ENCODE measurements at places on chromosomes 2 and 18.

DNA sequence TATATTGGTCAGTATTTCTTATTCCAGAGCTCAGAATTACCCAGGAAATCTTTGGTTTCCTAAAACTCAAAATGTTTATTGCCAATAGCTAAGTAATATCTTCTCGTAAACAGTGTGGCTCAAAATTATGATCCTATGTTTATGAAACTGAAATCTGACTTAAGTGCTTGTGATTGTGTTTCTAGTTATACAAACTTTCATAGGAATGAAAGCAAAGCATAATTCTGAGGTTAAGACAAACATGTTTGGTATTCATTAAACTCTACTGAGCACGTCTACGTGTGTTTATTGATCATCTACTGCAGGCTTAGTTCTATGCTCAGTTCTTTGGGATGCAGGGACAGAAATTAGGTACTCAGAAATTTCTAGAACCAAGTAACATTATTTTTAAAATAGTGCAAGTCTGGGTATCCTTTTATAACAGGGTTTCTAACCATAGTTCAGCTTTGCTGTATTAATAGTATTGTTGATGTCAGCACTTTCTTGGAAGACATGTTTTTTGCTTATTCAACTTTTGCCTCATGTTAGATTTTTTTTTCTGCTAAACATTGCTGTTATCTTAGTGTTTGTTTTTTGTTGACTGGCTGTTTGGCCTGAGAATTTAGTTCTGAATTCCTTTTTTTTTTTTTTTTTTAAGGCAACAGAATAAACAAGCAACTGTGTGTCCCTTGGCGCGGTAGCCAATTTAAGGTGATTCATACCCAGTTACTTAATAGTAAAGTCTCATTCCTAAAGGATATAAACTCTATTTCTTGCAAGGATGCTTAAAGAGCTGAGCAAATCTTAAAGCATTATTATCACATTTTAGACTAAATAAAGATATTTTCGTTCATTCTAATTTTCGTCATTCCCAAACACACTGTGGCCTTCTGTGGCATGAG, 31.3 kb downstream of the PTPRM start:
- DNase-seq: no peak

GRCh38 chr2:10317646-10318045, 14.9 kb downstream of the HPCAL1 start:
- no peak for DNase-seq

DNA sequence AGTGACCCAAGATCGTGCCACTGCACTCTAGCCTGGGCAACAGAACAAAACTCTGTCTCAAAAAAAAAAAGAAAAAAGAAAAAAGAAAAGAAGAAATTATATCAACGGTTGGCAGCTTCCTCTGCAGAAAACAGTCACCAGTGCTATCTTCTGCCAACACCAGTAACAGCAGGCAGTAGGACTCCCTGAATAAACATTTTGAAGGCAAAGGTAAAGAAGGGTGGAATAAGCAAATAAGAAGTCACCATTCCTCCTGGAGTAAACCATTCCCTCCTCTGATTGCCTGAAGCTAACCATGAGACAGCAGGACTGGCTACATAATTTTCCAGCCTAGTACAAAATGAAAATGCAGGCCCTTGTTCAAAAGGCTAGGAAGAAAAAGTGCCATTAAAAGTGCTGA, 9.0 kb upstream of the RNF103 start:
- no peak for DNase-seq

- DNase-seq: peak; percentile 88
These were observed 4.5 kb upstream of the OSR1 start for GRCh38 chr2:19362755-19363473.

- no peak for DNase-seq
These were observed 110.5 kb downstream of the TSN start for GRCh38 chr2:121865914-121866313.

- no peak for DNase-seq
These were observed 116.4 kb upstream of the SMAD2 start for GRCh38 chr18:48046843-48047242.

DNA sequence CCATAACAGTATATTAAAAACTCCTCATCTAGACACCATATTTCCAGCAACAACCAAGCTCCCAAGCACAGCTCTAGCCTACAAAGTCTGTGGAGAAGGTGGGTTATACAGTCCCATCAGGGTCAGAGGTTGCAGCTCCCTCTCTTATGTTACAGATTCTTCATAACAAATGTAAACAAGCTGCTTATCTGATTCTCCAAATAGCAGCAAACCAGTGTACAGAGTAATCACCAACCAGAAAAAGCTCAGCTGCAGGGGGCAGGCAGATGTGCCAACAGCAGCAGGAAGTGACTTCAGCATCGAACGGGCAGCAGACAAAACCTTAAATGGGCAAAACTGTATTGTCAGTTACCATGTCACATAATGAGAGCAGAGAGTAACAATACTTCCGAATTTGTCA, 52.9 kb upstream of the NABP1 start:
- no peak for DNase-seq

DNA sequence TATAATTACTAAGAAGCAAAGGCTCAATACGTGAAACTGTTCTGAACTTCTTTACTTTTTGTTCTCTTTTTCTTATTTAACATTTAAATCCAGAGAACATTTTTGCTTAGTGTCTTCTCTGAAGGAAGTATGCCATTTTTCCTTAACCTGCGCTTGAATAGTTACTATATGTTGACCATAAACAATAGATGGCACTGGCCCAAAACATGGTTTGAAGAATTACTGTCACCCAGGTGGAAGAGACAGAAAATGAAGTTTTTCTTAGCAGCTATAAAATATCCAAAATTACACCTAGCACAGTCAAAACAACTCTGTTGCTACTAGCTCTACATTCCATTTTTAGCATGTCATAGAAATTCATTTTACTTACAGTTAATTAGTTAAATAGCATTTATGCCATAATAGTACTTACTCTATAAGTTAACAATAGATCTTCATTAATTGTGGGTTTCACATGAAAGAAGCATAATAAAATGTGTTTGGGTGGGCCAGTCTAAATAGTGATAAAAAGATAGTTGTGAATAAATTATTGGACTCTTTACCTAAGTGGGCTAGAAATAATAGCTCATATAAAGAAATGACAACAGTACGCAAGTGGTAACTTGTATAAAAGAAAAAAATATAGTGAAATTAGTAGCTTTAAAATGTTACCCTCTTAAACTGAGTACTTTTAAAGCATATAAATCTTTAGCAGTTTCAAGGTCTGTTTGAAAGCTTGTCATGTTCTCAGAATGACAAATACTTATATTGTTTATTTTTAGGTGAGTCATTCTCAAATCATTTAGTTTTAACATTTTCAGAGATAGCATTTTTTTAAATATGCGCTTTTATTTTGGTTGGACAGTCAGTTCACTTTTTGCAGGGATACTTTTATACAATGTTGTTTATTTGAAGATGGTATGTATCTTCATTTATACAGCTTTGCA, 3.7 kb downstream of the ETAA1 start:
- DNase-seq: no peak

DNA sequence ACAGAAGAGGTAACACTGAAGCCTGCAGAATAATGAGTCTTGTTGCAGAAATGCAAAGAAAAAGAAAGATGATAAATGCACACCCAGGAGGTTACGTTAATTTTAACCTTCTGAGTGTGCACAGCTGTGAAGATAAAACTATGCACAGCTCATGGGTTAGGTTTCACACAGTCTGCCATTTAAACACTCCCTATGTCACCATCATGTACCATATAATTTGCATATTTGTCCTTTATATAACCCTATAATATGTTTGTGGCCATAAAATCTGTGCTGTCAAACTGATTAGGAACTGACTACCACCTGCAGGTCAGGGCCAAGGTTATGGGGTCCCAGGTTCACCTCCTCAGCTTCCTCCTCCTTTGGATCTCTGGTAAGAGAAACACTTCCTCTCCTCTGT, 205.5 kb downstream of the RPIA start:
- no peak for DNase-seq

DNA sequence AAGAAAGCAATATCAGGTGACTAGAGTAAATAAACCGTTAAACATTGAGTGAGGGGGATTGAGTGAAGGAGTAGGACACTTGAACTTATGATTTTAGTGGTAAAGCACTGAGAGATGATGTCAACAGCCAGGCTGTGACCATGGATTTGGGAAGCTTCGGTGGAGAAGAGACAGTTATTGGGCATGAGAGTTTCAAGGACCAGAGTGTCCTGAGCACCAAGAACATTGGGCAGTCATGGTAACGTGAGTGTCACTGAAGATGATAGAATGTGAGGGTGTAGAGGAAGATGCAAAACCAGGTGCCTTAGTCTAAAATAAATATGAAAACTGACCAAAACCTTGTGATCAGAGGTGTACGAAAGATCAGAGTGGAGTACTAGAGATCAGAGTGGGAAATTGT, 248.1 kb downstream of the ASXL3 start:
- DNase-seq: no peak

- no peak for DNase-seq
These were observed 73.0 kb upstream of the NOSTRIN start for GRCh38 chr2:168729455-168729854.

- DNase-seq: no peak
These were observed 29.6 kb upstream of the SLC30A6 start for GRCh38 chr2:32136097-32136496.

DNA sequence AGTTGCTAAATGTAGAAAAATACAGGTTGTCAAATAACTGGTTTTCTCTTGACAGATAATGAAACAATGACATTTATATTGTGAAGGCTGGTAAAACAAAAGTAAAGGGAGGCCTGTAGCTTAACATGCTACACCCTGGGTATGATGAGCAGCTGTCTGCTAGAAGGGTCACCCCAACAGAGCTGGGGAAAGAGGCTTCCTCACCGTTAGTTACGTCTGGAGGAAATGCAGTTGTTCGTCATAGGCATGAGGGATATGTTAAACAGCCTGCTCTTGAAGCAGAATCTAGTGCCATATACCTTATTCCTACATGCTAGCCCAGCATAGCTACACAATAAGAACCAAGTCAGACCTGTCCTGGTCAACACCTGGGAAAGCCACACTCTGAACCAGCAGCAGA, 49.9 kb downstream of the LPIN2 start:
- no peak for DNase-seq

- DNase-seq: no peak
These were observed 112.1 kb upstream of the FHL2 start for GRCh38 chr2:105510761-105511528.

DNA sequence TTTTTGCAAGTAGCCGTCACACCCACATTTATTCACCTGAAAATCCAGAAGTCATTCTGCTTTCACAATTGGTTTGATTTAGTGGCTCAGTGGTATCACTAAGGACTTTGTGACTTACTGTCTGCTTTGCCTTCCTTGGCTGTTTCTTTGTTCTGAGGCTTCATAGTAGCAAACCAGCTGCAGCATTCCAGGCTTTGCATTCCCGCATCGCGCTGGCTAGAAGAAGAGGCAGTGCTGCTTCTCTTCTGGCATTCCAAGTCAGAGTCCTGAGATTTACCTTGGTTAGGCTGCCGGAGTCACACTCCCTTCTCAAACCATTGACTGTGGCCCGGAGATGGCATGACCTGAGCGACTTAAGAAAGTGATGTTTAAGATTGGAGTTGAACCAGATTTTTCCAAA, 35.1 kb downstream of the MYO1B start:
- no peak for DNase-seq

GRCh38 chr2:224941960-224942359, 100.3 kb downstream of the DOCK10 start:
- DNase-seq: no peak

DNA sequence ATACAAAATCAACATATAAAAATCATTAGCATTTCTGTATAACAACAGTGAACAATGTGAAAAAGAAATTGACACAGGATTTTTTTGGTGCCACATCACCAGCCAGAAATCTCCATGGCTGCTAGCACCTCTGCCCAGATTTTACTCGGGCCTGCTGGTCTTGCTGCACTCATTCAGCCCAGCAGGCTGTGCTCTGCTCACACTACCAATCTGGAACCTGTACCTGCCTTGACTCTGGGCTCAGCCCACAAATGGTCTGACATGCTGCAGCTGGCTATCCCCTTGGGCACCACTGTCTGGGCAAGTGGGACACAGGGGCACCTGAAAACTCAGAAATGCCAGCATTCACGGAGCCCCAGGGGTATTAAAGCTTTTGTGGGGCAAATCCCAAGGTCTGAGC, 392.5 kb upstream of the NRXN1 start:
- DNase-seq: no peak

DNA sequence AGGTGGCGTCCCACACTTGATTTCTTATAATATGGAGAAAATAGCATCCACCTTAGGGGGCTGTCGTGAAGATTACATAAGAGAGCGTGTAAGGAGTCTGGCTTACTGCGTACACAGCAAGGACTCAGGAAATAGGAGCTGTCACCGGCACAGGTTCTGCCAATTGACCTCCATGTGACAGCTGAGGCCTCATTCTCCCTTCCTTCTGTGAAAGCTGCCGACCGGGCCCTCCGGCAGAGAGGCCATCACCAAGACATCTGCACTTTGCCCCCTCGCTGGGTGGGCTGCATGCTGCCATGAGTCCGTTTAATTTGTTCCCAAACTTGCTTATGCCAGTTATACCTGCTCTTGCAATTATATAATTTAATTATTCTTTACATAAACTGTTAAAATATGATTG, 27.7 kb downstream of the HS1BP3 start:
- DNase-seq: no peak

- DNase-seq: no peak
These were observed 743.6 kb downstream of the KCNJ3 start for GRCh38 chr2:155442088-155442487.

DNA sequence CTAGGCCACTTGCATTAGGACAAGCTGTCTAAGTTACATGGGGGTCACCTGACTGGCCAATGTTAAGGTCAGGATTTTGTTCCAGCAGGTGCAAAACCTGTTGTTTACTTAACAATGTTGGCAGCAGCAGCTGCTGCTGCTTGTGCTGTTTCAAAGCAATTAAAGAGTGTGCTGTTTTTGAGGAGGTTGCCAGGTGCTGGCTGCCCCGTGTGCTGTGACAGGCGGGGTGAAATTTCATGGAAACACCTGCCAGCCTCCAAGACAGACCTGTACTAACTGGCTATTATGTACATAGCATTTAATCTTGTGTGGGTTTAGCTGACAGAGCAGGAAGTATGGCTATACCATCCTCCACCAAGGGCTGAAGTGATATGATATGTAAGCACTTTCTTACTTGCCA, 224.9 kb downstream of the ASXL3 start:
- peak; percentile 68 for DNase-seq

- DNase-seq: no peak
These were observed 40.7 kb downstream of the TTR start for GRCh38 chr18:31632356-31632755.

Data from SW480 (cell line).